Chondrocyte (in vitro differentiated cells): ENCODE measurements at places on chromosomes 7 and 10.

- no peaks in the 10 kb centered on the region for H3K27me3 ChIP-seq
- H3K4me3 ChIP-seq: no peak overlapping the region
- H3K4me1 ChIP-seq: peaks cover 45% of the 10 kb centered on the region
- H3K36me3 ChIP-seq: peaks cover 5% of the 10 kb centered on the region
- H3K27ac ChIP-seq: no peak overlapping the region
Observed at GRCh38 chr7:91041901-91042484, 222.2 kb upstream of the FZD1 start.

- no peaks in the 10 kb centered on the region for H3K27me3 ChIP-seq
- H3K4me3 ChIP-seq: no peak overlapping the region
- peaks cover 8% of the 10 kb centered on the region for H3K4me1 ChIP-seq
- H3K36me3 ChIP-seq: no peaks in the 10 kb centered on the region
Observed at GRCh38 chr7:36671432-36671829, 52.9 kb downstream of the AOAH start.

- H3K27me3 ChIP-seq: no peaks in the 10 kb centered on the region
- no peak overlapping the region for H3K4me3 ChIP-seq
- H3K4me1 ChIP-seq: peaks cover 31% of the 10 kb centered on the region
- H3K27ac ChIP-seq: peak overlapping the region; percentile 5
- no peak for DNase-seq
Observed at GRCh38 chr10:109939315-109939961, 16.1 kb upstream of the XPNPEP1 start.

GRCh38 chr10:36671607-36672006, 453.8 kb upstream of the ANKRD30A start:
- H3K36me3 ChIP-seq: no peaks in the 10 kb centered on the region
- H3K27me3 ChIP-seq: no peaks in the 10 kb centered on the region
- peak overlapping the region; percentile 48 for H3K4me3 ChIP-seq
- H3K4me1 ChIP-seq: peaks cover 55% of the 10 kb centered on the region
- H3K27ac ChIP-seq: peak overlapping the region; percentile 89

DNA sequence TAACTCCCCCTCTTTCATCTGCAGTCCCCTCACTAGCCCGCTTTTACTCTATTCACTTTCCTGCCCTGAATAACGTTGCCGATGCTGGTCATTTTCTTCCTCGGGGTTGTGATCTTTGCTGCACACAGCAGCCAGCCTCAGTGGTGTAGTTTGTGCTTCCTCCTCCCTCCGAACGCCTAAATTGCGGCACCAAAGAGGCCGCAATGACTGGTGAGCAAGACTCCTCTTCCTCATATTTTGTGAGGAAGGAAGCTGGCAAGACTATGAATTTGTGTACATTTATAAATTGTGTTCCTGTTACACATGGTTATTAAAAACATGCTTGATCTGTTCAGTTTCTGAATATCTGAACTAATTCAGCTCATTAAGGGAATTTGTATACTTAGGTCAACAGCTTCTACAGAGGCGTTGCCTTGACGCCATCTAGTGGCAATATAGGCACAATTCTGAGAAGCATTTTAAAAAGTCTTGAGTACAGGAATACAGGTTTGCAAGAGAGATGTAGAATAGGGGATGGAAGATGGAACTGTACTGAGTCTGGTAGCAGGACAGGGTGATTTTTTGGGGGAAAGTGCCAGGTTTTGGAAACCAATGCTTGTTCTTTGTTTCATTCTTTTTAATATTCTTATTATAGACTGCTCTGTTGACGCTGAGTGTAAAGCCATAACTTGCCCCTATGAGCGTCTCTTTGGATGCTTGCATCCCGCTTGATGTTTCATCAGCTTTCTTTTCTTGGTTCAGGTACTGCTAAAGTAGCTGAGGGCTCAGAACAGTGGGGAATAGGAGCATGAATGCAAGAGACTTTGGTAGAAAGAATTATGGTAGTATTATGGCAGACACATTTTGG, 4.1 kb upstream of the TAS2R5 start:
- H3K4me1 ChIP-seq: no peaks in the 10 kb centered on the region
- H3K36me3 ChIP-seq: peaks cover 8% of the 10 kb centered on the region
- H3K4me3 ChIP-seq: no peak overlapping the region
- no peak for DNase-seq
- no peak overlapping the region for H3K27ac ChIP-seq
- no peaks in the 10 kb centered on the region for H3K27me3 ChIP-seq

- H3K27me3 ChIP-seq: no peaks in the 10 kb centered on the region
- H3K36me3 ChIP-seq: peaks cover 7% of the 10 kb centered on the region
- H3K4me1 ChIP-seq: peaks cover 34% of the 10 kb centered on the region
- no peak overlapping the region for H3K4me3 ChIP-seq
Observed at GRCh38 chr10:60570896-60571295, 181.2 kb upstream of the ANK3 start.

DNA sequence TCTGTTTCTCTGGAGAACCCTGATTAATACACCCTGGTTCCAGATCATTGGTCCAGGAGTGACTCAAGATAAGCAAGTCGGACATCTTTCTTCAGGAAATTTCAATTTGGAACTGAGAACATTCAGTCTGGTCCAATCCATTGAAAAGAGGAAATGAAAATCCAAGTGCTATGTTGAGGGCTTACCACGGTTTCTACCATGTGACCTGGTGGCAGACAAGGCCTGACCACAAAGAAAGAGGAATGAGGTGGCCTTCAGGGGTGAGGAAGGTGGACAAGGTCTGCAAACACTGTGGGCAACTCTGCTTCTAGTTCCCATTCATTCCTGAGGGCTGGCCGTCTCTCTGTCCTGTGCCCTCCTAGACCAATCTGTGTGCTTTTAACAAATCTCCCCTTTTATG, 149.2 kb upstream of the GHITM start:
- H3K4me1 ChIP-seq: no peaks in the 10 kb centered on the region
- H3K36me3 ChIP-seq: no peaks in the 10 kb centered on the region
- peaks cover 6% of the 10 kb centered on the region for H3K27me3 ChIP-seq
- no peak overlapping the region for H3K4me3 ChIP-seq
- DNase-seq: no peak

GRCh38 chr10:49415109-49415508, 19.2 kb upstream of the DRGX start:
- no peak overlapping the region for H3K27ac ChIP-seq
- peaks cover 49% of the 10 kb centered on the region for H3K27me3 ChIP-seq
- H3K36me3 ChIP-seq: no peaks in the 10 kb centered on the region
- H3K4me1 ChIP-seq: no peaks in the 10 kb centered on the region

DNA sequence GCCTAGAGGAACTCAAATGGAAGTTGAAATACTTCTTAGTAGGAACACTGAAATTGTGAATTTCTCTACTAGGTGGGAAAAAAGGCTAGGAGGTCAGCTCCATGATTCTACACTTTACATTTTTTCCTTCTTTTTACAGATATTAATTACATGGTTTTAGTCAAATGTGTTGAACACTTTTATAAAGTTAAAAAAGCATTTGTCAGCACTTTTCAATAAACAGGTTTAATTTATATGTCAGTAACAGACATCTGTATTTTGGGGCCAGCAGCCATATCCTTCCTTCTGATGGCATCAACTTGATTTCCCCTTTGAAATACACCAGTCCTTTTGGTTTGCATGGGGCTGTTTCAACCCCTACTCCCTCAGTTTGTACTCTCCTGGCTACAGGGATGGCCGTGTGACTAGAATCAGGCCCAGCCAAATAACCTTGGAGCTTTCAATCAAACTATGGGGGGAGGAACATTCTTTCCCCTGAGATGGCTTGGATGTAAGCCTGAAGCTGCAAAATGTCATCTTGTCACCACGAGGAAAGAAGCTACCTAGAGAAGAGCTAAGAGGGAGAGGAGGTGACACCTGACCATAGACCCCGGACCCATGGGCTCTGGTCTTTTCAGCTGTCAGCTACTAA, 171.0 kb upstream of the NEBL start:
- no peak for DNase-seq
- no peak overlapping the region for H3K27ac ChIP-seq
- H3K4me3 ChIP-seq: no peak overlapping the region
- H3K4me1 ChIP-seq: peaks cover 8% of the 10 kb centered on the region
- no peaks in the 10 kb centered on the region for H3K36me3 ChIP-seq

- H3K27ac ChIP-seq: no peak overlapping the region
- H3K4me1 ChIP-seq: no peaks in the 10 kb centered on the region
- H3K4me3 ChIP-seq: no peak overlapping the region
- no peak for DNase-seq
- H3K36me3 ChIP-seq: no peaks in the 10 kb centered on the region
Observed at GRCh38 chr7:150835019-150835418, 17.3 kb upstream of the AOC1 start.

DNA sequence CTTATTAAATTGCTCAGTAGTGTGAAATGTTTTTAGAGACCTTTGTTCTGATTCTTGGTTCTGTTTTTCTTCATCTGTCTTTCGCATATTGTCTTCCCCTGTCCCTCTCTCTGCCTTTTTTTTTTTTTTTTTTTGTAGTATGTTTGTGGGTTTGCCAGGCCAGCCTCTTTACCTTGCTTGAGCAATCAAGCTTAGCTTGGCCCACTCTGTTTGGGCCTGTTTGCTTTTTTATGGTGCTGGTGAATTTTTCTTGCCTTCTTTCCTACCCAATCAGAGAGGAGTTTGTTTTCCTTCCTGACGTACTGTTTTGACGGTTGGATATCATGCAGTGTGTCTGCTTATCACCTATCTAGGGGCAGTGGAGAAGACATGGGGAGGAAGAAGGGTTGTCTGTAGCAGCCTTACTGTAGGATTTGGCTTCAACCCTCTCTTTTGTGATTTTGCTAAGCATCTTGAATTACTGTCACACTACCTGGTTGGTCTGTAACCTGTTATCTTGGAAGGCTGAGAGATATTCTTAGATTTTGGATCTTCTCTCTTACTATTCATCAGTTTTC, 64.0 kb downstream of the BBS9 start:
- no peaks in the 10 kb centered on the region for H3K27me3 ChIP-seq
- no peak for DNase-seq
- no peak overlapping the region for H3K4me3 ChIP-seq

GRCh38 chr10:91220954-91221675, 652 bp downstream of the PCGF5 start:
- H3K27me3 ChIP-seq: no peaks in the 10 kb centered on the region
- no peak for DNase-seq
- H3K36me3 ChIP-seq: no peaks in the 10 kb centered on the region

DNA sequence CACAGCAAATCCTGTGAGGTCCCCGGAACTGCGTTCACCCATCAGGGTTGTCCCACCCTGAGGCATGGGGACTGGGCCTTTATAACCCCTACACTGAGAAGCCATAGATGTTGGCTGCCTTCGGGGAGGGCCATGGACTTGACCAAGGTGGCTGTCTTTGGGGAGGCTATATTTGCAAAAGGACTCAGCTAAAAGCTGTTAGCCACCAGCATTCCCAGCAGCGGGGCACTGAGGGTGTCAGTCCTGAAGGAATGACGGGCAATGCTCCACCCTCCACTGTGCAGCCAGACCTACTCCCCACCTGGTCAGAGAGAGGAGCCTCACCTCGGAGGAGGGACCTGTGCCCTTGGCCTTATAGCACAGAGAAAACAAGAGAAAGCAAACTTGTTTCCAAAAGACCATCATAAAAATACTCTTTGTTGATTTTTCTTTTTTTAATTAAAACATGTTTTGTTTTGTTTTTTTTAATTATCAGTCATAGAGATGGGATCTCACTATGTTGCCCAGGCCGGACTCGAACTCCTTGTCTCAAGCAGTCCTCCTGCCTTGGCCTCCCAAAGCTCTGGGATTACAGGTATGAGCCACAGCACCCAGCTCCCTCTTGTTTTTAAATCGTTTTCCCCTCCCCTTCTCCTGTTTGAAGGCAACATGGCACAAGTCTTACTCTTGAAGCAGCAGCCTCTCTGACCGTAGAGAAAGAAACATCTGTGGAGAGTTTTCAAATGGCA, 26.7 kb upstream of the CUX1 start:
- no peak overlapping the region for H3K4me3 ChIP-seq
- DNase-seq: peak; percentile 42
- H3K27ac ChIP-seq: no peak overlapping the region
- no peaks in the 10 kb centered on the region for H3K36me3 ChIP-seq
- H3K27me3 ChIP-seq: peaks cover 3% of the 10 kb centered on the region

DNA sequence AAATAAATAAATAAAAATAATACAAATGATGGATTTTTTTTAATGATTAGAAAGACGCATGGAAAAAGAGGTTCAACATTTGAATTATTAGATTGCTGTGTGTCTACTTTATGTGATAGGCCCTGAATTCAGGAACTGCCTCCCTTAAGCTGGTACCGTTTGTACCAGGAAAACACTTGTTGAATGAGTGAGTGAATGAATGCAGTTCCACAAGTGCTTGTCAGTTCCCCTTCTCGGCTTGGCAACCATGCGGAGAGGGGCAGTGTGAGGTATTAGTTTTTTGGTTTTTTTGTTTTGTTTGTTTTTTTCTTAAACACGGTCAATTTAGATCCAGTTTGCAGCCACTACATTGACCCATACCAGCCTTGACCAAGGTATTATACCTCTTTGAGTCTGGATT, 2.1 kb upstream of the DPY19L1 start:
- H3K27me3 ChIP-seq: no peaks in the 10 kb centered on the region
- H3K4me3 ChIP-seq: no peak overlapping the region
- no peak for DNase-seq
- H3K36me3 ChIP-seq: no peaks in the 10 kb centered on the region

DNA sequence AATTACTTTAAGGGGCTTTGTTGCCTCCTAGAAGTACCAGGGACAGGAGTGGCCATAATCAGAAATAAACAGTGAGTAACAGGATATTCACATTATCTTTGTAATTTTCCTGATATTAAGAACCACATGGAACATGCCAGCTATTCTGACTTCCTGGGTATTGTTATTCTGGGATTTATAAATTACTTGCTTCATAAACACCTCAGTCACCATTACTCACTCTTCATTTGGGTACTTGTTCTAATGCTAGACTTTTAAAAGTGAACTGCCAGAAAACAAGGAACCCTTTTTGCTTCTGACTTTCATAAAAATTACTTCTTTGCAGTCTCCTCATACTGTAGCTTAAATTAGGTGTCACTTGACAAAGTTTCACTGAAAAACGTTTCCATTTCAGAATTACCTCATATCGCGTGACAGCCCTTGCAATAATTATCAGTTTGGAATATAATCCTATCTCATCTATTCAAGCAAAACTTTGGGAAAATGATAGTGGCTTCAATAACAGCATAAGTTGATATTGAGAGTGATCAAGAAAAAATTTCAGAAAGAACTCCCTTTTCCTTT, 29.8 kb downstream of the CABCOCO1 start:
- no peak for DNase-seq
- peaks cover 2% of the 10 kb centered on the region for H3K36me3 ChIP-seq
- H3K4me3 ChIP-seq: no peak overlapping the region
- no peak overlapping the region for H3K27ac ChIP-seq
